ENCODE measurements at places on chromosomes 2 and 18.

- DNase-seq, result no peak
Observed at GRCh38 chr2:70202236-70202806, 11.5 kb upstream of the C2orf42 start.

DNA sequence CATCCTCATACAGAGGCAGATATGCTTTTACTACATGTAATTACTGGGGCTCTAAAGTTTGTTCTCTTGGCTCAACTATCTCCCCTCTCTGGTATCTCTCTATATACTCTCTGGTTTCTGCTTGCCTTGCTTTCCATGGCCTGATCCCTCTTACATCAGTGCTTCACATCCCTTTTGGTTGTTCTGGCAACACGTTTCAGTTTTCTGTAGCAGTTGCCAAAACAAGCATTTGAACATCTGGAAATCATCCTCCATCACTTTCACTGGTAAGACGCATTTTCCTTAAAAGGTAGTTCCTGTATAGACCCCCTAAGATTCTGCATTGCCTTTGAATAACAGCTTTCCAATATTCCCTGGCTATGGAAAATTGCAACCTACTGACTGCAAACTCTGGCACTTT lies 25.9 kb downstream of the COL5A2 start:
- DNase-seq, result no peak

GRCh38 chr18:8719192-8719591 lies 13.8 kb downstream of the MTCL1 start:
- DNase-seq, result no peak

DNA sequence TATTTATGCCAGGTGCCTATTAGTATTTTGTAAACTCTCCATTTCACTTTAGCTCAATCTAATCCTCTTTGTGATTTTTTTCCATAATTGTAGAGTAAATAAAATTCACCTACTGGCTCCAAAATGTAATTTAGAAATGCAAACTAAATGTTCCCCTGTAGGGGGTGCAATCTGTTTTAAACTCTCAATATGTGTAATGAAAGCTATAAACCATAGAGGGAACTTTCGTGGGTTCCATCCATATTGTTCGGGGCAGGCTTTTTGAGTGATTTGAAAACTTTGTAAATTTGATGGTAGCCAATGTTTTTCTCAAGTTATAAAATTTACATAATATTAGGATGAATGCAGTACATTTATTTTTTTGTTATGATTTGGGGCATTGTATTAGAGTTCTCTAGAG lies 49.4 kb downstream of the TSPYL6 start:
- no peak for DNase-seq

DNA sequence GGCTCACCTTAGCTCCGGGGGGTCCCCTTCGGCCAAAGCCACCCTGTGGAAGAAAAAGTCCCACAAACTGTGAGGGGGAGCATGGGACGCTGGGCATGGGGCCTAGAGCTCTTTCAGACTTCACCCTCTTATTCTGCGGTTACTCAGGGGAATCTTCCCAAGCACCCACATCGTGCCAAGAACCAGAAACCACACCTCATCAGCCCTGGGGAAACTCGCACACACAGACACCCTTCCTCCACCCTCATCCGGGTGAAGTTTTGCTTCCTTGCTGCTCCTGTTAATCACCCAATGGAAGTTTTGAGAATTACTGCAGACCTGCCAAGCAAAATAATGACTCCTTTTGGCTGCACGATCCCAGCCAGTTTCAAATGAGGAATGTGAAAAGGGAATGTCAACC lies 59.1 kb downstream of the COL6A3 start:
- no peak for DNase-seq

- DNase-seq, result no peak
Observed at GRCh38 chr18:25310045-25310444, 41.9 kb downstream of the ZNF521 start.

GRCh38 chr2:19947184-19947940 lies 42.5 kb downstream of the WDR35 start:
- no peak for DNase-seq

DNA sequence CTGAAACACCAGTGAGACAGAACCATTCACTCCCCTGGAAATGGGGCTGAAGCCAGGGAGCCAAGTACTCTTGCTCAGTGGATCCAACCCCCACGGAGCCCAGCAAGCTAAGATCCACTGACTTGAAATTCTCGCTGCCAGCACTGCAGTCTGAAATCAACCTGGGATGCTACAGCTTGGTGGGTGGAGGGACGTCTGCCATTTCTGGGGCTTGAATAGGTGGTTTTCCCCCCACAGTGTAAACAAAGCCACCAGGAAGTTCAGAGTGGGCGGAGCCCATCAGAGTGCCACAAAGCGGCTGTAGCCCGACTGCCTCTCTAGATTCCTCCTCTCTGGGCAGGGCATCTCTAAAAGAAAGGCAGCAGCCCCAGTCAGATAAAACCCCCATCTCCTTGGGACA lies 292.8 kb downstream of the LNPK start:
- no peak for DNase-seq

DNA sequence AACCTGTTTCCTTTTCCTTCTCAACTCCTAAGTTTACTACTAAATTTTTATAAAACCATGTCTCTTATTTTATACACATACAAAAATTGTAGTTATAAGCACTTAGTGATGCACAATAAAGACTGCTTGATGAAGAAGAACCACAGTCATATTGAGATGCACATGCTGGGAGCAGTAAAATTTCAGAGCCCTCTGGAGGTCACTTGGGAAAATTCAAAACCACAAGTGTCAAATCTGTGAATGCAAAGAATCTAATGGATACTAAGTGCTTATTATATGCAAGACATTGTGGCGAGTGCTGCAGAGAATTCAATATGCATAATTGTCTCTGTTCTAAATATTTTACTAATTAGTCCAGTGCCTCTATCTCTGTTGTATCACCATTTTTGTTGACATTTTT lies 180.5 kb downstream of the VWC2L start:
- no peak for DNase-seq

DNA sequence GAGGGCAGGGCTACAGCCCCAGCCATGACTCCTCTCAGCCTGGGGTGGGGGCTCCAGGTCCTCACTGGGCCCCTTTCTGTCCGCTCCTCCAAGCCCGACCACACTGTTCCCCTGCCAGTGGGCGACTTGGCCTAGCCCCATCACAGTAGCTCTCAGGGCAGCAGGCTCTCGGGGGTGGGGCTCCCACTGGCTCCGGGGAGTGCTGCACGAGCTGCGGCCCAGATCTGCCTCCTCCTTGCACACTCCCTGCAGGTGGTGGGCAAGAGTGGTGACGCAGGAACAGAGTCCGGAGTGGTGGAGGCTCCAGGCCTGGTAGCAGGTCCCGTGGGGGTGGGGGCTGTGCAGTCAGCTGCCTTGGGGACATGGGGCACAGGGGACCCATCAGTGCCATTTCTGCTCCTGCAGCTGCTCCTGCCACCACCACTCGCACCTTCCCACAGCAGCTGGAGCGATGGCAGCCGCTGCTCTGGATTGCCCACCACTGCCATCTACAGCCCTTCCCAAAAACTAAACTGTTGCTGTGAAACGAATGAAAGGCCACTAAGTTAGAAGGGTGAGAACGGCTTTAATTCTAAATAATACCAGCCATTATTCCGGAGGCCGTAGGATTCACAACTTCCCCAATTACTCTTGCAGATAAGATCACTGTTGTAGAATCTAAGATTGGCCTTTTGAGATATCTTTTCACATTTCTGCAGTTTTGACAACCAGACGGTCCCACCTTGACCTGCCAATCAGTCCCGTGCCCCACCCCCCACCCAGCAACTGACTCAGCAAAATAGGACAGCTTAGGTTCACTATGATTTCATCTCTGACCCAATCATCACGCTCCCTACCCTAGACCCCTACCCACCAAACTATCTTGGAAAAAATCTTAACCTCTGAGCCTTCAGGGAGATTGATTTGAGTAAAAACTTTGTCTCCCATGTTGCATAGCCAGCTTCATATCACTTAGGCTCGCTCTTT lies 530.2 kb downstream of the DCC start:
- no peak for DNase-seq

DNA sequence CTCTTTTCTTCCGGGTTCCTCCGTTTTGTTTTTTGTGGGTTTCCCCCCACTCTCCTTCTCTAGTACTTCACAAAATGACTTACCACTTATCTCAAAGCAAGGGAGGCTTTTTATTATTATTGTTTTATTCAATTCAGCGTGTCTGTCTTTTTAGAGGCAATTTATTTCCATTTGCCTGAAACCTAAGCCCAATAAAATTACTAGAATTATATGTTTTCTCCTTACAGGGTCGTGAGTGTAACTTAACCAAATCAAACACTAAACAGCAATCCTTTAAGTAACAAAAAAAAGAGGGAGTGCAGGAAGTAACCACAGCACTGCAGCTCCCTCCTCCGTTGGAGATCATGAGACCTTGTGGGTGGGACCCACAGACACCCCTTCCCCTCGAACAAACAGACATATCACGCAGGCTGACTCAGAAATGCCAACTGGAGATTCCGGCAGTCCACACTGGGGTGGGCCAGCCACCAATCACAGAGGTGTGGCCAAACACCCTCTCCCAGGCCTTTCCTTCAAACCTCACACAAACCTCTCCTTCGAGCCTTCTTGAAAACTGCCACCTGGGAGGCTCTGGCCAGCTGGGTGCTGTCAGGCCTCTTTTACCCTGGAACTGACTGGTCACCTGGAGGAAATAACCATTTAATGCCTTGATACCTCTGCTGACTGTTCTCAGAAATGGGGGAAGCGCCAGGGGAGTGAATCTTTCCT lies 207.1 kb upstream of the SMAD2 start:
- no peak for DNase-seq

DNA sequence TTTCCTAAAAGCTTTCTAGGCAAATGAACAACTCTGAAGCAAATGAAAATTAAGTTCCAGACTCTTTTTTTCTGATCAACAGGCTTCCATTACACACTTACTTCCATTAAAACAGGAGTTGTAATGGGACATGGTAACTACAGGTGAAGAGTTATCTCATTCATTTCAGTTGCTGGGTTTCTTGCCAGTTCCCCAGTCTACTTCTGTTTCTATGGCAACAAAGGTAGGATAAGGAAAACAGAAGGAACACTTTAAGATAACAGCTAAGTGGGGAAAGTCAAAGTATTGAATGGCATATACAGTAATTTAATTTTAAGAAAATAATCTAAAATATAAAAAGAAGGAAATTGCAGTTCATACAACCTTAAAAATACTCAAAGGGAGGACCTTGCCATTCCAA lies 25.1 kb downstream of the BAZ2B start:
- no peak for DNase-seq

DNA sequence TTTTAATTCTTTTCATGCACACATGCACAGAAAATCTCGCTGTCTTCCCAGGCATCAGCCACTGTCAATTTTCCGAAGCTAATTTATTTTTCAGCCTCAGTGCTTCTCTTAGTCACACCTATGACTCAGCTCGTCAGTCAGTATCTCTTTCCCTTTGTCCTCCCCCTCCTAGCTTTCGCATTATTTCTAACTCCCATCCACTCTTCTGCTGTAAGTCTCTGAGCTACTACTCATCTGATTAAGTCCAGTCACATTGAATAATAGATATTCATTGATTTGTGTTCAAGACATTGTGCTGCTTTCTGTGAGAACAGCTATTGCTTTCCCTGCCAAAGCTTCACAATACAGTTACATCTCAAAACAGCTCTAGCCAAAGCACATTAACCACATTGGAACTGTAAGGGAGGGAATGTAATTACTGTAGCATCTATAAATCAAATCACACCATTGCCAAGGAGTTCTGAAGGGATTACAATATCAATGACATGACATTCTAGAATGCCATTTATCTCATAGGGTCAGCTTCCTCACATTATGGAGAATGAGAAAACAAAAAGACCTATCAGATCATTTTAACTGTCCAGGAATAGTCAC lies 89.4 kb downstream of the SCN3A start:
- no peak for DNase-seq

- no peak for DNase-seq
Observed at GRCh38 chr2:238484522-238485452, 58.1 kb downstream of the ASB1 start.

- DNase-seq, result peak; percentile 75
Observed at GRCh38 chr18:12911025-12911928, 27.2 kb upstream of the PTPN2 start.

GRCh38 chr18:49855711-49856415 lies 42.5 kb upstream of the ACAA2 start:
- no peak for DNase-seq

DNA sequence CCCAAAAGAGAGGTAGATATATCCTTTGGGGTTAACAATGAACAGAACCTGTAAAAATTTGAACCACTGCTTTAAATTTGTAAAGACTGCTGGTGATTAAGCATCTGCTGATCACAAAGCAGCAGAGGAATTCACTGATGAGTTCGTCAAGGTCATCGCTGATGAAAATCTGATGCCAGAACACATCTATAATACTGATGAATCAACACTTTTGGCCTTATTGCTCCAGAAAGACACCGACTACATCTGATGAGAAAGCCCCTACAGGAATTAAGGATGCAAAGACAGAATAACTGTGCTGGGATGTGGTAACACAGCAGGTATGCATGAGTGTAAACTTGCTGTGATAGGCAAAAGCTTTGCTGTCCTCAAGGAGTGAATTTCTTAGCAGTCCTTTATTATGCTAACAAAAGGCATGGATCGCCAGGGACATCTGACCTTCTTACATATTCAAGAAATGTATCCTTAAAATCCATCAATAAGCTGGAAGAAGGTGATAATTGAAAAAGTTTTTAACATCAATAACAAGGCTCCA lies 30.5 kb upstream of the SGPP2 start:
- DNase-seq, result no peak

- no peak for DNase-seq
Observed at GRCh38 chr18:46431522-46432171, 225.4 kb downstream of the LOXHD1 start.

- no peak for DNase-seq
Observed at GRCh38 chr2:180520921-180521581, 459.4 kb upstream of the UBE2E3 start.

GRCh38 chr2:149679286-149679685 lies 91.7 kb upstream of the MMADHC start:
- no peak for DNase-seq

DNA sequence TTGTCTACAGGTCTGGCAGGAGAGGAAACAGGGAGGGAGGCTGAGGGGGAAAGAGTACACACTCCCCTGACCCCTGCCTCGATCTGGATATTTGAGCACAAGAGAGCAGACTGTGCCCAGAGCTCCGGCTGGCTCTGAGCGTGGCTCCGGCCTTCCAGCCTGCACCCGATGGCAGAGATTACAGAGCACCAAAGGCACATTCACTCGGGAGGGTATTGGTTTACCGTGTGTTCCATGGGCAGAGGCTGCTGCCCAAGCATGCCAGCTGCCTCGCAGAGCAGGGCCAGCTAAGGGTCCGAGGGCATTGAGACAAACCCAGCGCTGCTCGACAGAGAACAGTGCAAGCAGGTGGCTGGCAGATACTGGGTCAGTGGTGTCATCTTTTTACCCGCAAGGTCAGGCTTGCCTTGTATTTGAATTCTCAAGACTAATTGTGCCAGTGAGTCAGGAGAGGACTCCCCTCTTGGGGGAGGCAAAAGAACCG lies 132.2 kb downstream of the TNS1 start:
- DNase-seq, result peak; percentile 62

DNA sequence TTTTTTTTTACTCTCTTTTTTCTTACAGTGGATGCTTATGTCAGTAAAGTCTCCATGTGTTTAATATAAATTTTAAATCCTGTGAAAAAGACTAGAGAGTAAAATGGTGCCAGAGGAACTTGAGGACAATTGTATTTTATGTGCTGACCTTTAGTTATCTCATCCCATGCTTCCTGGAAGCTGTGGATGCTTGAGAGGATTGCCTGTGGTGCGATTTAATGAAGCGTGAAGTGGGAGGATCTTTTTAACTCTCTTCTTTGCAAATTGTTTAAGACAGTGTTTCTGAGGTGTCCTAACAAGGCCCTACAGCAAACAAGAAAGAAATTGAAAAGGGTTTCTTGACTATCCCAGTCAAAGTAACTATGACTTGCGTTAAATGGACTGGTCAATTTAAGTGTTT lies 84.2 kb downstream of the DTNA start:
- no peak for DNase-seq

Measured in Right ventricle myocardium inferior (tissue), 1 donor.